Breast epithelium (tissue), 4 donors: ENCODE measurements at places on chromosomes 6 and 20.
A peak's percentile ranks its signal among the peaks of the same experiment; 100 is the strongest.

DNA sequence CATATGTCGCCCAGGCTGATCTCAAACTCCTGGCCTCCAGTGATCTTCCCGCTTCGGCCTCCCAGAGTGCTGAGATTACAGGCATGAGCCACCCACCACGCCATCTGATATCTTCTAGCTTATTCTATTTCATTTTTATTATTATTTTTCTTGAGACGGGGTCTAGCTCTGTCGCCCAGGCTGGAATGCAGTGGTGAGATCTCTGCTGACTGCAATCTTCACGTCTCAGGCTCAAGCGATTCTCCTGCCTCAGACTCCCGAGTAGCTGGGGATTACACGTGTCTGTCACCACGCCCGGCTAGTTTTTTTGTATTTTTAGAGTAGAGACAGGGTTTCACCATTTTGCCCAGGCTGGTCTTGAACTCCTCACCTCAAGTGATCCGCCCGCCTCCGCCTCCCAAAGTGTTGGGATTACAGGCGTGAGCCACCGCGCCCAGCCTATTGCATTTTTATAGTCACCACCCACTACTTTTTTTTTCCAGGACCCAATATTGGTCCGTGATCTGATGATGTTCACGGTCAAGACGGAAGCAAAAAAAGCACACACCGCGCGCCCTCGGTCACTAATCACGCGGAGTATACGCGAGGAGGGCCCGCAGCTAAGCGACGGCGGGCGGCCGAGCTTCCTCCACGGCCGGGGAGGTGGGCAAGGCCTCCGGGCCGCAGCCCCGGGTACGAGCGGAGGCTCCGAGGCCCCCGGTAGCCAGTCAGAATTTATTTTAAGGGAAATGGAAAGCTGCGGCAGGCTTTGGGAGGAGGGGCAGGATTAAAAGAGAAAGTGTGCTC, 1.1 kb upstream of the LSM14B start:
- H3K4me3 ChIP-seq: peak overlapping the region; percentile 96
- DNase-seq: peak; percentile 54
- no peaks in the 10 kb centered on the region for H3K27me3 ChIP-seq
- peaks cover 12% of the 10 kb centered on the region for H3K4me1 ChIP-seq
- H3K27ac ChIP-seq: peak overlapping the region; percentile 98
- no peaks in the 10 kb centered on the region for H3K36me3 ChIP-seq

GRCh38 chr6:9933677-9934076, 481.2 kb downstream of the TFAP2A start:
- no peaks in the 10 kb centered on the region for H3K4me1 ChIP-seq
- H3K27me3 ChIP-seq: no peaks in the 10 kb centered on the region
- no peak for DNase-seq

DNA sequence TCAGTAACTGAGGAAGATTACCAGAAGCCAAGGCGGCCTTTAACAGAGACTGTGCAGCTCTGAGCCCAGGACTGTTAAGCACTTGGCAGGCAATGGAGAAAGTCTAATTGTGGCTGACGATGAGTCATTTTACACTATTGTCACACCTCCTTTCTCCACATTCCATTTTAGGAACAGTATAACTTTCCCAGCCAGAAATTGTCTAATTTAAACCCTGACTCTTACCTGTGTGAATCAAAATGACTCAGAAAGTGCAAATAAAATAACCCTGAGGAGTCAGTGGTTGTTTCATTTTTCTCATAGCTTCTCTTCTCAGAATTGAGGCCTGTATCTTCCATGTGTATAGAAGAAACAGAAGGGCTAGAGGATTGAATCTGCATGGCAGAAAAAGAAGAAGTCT, 40.0 kb upstream of the OPN5 start:
- no peaks in the 10 kb centered on the region for H3K4me1 ChIP-seq
- DNase-seq: no peak
- H3K27me3 ChIP-seq: no peaks in the 10 kb centered on the region
- H3K27ac ChIP-seq: no peak overlapping the region
- no peaks in the 10 kb centered on the region for H3K36me3 ChIP-seq
- H3K4me3 ChIP-seq: no peak overlapping the region

GRCh38 chr6:110511401-110511800, 35.0 kb upstream of the SLC22A16 start:
- no peak overlapping the region for H3K27ac ChIP-seq
- no peaks in the 10 kb centered on the region for H3K27me3 ChIP-seq
- DNase-seq: no peak
- H3K4me3 ChIP-seq: no peak overlapping the region
- H3K4me1 ChIP-seq: no peaks in the 10 kb centered on the region
- H3K36me3 ChIP-seq: no peaks in the 10 kb centered on the region

DNA sequence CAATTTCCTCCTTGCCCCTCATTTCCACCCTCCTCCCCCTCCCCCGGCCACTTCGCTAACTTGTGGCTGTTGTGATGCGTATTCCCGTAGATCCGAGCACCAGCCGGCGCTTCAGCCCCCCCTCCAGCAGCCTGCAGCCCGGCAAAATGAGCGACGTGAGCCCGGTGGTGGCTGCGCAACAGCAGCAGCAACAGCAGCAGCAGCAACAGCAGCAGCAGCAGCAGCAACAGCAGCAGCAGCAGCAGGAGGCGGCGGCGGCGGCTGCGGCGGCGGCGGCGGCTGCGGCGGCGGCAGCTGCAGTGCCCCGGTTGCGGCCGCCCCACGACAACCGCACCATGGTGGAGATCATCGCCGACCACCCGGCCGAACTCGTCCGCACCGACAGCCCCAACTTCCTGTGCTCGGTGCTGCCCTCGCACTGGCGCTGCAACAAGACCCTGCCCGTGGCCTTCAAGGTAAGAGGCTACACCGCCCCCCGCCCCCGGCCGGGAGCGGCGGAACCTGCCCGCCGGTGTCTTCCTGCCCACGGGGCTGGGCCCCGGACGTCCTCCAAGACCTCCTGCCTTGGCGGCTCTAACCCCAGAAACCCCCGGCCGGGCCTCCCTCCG, 44.9 kb upstream of the SUPT3H start:
- no peaks in the 10 kb centered on the region for H3K36me3 ChIP-seq
- H3K4me3 ChIP-seq: peak overlapping the region; percentile 93
- peak overlapping the region; percentile 96 for H3K27ac ChIP-seq
- DNase-seq: no peak
- peaks cover 13% of the 10 kb centered on the region for H3K4me1 ChIP-seq
- no peaks in the 10 kb centered on the region for H3K27me3 ChIP-seq

DNA sequence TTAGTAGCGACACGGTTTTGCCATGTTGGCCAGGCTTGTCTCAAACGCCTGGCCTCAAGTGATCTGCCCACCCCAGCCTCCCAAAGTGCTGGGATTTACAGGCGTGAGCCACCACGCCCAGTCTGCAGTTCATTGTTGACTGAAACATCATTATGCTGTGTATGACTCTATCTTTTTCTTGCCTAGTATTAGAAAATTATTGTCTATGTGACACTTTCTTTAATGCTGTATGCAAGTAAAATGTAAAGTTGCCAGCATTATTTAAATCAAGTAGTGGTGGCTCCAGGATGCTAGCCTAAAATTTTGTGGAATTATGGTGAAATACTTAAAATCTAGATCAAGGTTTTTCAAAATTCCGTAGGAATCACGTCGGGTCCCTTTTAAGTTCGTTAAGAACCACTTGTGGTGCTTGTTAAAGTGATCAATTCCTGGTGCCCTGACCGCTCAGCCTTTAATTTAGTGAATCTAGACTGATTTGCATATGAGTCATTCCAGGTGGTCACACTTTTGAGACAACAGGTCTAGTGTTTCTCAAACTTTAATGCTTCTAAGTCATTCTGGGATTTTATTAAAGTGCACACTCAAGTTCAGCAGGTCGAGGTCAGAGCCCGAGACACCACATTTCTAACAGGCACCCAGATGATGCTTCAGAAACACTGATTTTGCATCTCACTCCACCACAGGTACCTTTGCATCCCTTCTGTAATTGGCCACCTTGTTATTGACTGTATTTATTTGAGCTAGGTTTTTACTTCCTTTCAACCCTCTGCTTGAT, 132.6 kb upstream of the MTHFD1L start:
- no peaks in the 10 kb centered on the region for H3K4me1 ChIP-seq
- H3K36me3 ChIP-seq: no peaks in the 10 kb centered on the region
- no peak overlapping the region for H3K4me3 ChIP-seq
- no peaks in the 10 kb centered on the region for H3K27me3 ChIP-seq
- no peak for DNase-seq

GRCh38 chr6:17957498-17957897, 29.9 kb downstream of the KIF13A start:
- no peaks in the 10 kb centered on the region for H3K4me1 ChIP-seq
- no peak for DNase-seq
- H3K36me3 ChIP-seq: no peaks in the 10 kb centered on the region

DNA sequence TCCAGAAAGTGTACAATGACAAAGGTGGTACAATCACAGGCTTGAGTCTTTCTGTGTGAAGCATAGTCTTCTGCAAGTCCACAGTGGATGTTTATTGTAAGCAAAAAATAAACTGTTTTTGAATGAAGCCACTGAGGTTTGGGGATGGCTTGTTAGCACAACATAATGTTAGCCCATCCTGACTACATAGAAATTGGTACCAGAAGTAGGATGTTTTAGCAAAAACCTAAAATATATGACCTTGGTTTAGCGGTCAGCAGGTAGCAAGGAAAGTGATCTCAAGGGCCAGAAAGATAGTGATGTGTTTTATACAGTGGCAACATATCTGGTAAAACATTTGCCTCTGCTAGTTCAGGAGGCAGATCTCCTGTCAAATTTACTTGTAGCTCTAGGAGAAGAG, 15.8 kb downstream of the PLAGL1 start:
- H3K36me3 ChIP-seq: no peaks in the 10 kb centered on the region
- H3K4me3 ChIP-seq: no peak overlapping the region
- H3K4me1 ChIP-seq: no peaks in the 10 kb centered on the region
- H3K27me3 ChIP-seq: no peaks in the 10 kb centered on the region

DNA sequence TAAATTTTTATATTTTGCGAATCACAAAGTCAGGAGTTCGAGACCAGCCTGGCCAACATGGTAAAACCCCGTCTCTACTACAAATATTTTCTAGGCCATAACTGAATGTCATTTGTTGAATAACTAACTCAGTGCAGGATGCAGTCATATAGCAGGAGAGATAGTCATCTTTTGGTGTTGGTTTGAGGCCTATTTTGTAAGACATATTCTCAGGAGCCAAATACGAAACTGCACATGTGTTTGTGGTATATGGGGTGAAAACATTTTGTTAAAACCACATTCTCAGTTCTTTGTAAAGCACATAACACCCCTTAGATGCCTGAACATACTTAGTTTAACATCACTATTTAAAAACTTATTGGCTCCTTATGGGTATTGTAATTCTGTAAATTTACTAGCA, 4.7 kb upstream of the ENPP5 start:
- H3K36me3 ChIP-seq: no peaks in the 10 kb centered on the region
- DNase-seq: no peak
- H3K4me3 ChIP-seq: no peak overlapping the region
- H3K27me3 ChIP-seq: no peaks in the 10 kb centered on the region

DNA sequence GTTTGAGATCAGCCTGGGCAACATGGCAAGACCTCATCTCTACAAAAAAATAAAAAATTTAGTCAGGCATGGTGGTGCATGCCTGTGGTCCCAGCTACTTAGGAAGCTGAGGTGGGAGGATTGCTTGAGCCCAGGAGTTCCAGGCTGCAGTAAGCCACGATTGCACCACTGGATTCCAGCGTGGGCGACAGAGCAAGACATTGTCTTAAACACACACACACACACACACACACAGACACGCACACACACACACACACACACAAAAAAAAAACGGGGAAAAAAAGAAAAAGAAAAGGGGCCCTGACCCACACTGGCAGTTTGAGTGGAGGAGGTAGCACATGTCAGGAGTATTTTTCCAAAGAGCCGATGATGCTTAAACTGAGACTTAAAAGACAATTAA, 122.2 kb downstream of the AFG1L start:
- H3K4me1 ChIP-seq: no peaks in the 10 kb centered on the region
- no peak overlapping the region for H3K27ac ChIP-seq
- no peak overlapping the region for H3K4me3 ChIP-seq
- H3K27me3 ChIP-seq: no peaks in the 10 kb centered on the region
- no peaks in the 10 kb centered on the region for H3K36me3 ChIP-seq

DNA sequence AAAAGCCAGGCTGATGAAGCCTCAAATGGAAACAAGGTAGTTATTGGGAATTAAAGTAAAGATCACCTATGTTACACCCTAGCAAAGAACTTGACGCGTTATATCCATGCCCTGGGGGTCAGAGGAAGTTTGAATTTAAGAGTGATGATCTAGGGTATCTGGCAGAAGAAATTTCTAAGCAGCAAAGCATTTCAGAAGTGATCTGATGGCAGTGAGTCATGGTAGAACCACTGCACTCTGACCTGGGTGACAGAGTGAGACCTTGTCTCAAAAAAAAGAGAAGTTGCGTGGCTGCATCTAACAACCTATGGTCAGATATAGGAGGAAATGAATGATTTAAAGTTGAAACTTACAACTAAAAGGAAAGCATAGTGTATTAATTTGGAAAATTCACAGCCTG, 45.2 kb downstream of the SCP2D1 start:
- H3K36me3 ChIP-seq: no peaks in the 10 kb centered on the region
- H3K4me3 ChIP-seq: no peak overlapping the region
- no peaks in the 10 kb centered on the region for H3K27me3 ChIP-seq
- no peak for DNase-seq
- no peak overlapping the region for H3K27ac ChIP-seq

DNA sequence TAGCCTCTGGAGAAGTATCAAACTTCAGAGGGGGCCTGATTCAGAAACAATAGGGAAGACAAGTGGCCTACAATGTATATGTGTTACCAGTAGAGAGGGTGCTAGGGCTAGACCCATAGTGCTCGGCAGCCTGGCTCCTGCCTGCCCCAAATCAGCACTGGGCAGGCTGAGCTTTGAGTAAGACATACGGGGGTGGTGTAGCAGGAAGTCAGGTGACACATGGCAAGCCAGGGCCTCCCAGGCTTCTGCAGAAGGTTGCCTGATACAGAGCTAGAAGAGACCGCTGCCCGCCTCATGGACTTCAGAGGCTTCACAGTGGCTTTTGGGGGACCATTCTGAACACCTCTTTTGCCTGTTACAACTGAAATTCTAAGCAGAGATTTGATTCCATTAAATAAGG, 43.4 kb downstream of the RALY start:
- DNase-seq: no peak
- H3K27me3 ChIP-seq: no peaks in the 10 kb centered on the region
- no peaks in the 10 kb centered on the region for H3K4me1 ChIP-seq
- H3K36me3 ChIP-seq: no peaks in the 10 kb centered on the region

- H3K36me3 ChIP-seq: no peaks in the 10 kb centered on the region
- no peaks in the 10 kb centered on the region for H3K4me1 ChIP-seq
- peak overlapping the region; percentile 57 for H3K27ac ChIP-seq
- no peak overlapping the region for H3K4me3 ChIP-seq
- DNase-seq: no peak
- H3K27me3 ChIP-seq: no peaks in the 10 kb centered on the region
Measured at GRCh38 chr20:48722737-48723191, 105.0 kb downstream of the PREX1 start.

GRCh38 chr6:163965426-163966348, 551.2 kb downstream of the QKI start:
- DNase-seq: no peak
- H3K4me1 ChIP-seq: no peaks in the 10 kb centered on the region
- H3K36me3 ChIP-seq: no peaks in the 10 kb centered on the region
- no peak overlapping the region for H3K4me3 ChIP-seq

GRCh38 chr6:53059648-53060589, 5.3 kb upstream of the FBXO9 start:
- H3K27me3 ChIP-seq: no peaks in the 10 kb centered on the region
- peak overlapping the region; percentile 87 for H3K4me3 ChIP-seq
- H3K36me3 ChIP-seq: no peaks in the 10 kb centered on the region
- H3K4me1 ChIP-seq: peaks cover 6% of the 10 kb centered on the region
- H3K27ac ChIP-seq: no peak overlapping the region

GRCh38 chr20:5328268-5328667, 11.5 kb upstream of the PROKR2 start:
- H3K36me3 ChIP-seq: no peaks in the 10 kb centered on the region
- no peak for DNase-seq
- no peak overlapping the region for H3K27ac ChIP-seq
- no peaks in the 10 kb centered on the region for H3K27me3 ChIP-seq
- H3K4me3 ChIP-seq: no peak overlapping the region
- H3K4me1 ChIP-seq: no peaks in the 10 kb centered on the region
